ENCODE measurements at places on chromosomes 6 and 20. TPM values are rescaled to one million over a fixed set of nuclear protein-coding genes. Genes with fewer than 3 reads are reported as not detected.

Gene OR2J3
- not detected for total RNA-seq

Gene RPS18
- 2,997 TPM for total RNA-seq

Gene MAN1A1
- total RNA-seq: 13.3 TPM

Gene RBM24
- 1.3 TPM for total RNA-seq

Gene MPIG6B
- not detected for total RNA-seq

Gene SMLR1
- not detected for total RNA-seq

Gene GGTLC1
- total RNA-seq: not detected

Gene PARD6B
- 0.15 TPM for total RNA-seq

Gene ISM1
- total RNA-seq: not detected

Gene OOEP
- total RNA-seq: not detected

Gene PBOV1
- total RNA-seq: not detected

Gene THEMIS
- not detected for total RNA-seq

Gene CLPSL2
- not detected for total RNA-seq

Gene SPEF1
- not detected for total RNA-seq

Gene ACTL10
- total RNA-seq: 3.6 TPM

Gene WFDC11
- not detected for total RNA-seq

Gene IL17A
- total RNA-seq: not detected

Gene SLC17A1
- total RNA-seq: not detected

Gene TRAPPC3L
- under 0.01 TPM for total RNA-seq
